Left renal pelvis (tissue), 4 donors: ENCODE measurements at places on chromosomes 1 and 21.
A peak's percentile ranks its signal among the peaks of the same experiment; 100 is the strongest.

- no peak for DNase-seq
Observed at GRCh38 chr21:40797410-40797809, 49.5 kb downstream of the DSCAM start.

- no peak for DNase-seq
Observed at GRCh38 chr21:29231756-29232529, 66.8 kb upstream of the BACH1 start.

DNA sequence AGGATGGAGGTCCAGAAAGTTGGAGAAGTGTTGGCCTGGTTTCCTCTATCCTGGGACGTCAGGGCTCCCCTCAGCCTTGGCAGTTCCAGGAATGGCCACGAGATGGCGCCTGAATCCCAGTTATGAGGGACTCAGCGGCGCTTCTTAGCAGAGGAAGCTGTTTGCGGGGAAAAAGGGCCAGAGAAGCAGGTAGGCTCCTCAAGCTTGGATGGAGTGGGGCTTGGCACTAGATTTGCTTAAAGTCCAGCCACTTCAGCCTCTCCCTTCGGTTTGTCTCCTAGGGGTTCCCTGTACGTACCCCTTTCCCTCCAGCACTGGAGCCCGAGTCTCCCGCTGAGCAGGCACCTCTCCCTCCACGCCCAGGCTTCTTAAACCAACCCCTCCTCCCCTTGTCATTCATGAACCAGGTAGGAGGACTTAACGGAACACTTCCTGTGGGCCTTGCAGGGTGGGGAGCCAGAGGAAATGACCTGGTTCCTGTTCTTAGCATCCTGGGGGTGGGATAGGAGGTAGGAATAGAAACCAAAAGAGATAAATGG lies 32.0 kb upstream of the TENT5B start:
- no peak for DNase-seq

- DNase-seq = no peak
Observed at GRCh38 chr1:230303069-230303468, 123.1 kb downstream of the PGBD5 start.

DNA sequence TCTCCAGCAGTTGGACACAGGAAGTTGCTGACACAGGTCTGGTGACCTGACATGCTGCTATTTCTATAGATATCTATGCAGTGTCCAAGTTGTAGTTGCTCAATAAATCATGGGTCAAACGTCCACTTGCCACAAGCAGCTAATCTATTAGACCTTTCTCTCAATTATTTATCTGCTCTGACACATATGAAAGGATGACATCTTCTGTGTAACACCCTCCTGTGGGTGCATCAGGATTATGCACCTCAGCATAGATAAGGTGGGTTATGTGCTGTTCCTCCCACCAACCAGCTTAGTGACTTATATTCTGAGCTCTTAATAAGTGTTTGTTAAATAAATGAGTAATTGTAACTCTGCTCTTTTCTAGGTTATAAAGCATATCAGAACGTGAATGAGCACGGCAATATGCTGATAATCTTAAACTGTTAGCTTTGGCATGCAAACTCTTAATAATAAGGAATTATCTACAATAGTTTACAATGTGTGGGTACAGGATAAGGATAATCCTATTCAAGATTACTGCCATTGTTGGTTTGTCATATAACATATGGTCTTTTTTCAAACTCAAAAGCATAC lies 90.7 kb upstream of the GCLM start:
- no peak for DNase-seq

DNA sequence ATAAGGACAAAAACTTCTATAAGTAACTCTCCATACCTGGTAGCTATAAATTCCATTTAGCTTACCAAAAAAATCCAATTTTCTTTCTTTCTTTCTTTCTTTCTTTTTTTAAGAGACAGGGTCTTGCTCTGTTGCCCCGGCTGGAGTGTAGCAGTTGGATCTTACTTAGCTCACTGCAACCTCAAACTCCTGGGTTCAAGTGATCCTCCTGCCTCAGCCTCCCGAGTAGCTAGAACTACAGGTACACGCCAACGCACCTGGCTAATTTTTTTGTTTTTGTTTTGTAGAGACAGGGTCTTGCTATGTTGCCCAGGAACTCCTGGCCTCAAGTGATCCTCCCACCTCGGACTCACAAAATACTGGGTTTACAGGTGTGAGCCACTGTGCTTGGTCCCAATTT lies 75.5 kb downstream of the EPS15 start:
- no peak for DNase-seq

DNA sequence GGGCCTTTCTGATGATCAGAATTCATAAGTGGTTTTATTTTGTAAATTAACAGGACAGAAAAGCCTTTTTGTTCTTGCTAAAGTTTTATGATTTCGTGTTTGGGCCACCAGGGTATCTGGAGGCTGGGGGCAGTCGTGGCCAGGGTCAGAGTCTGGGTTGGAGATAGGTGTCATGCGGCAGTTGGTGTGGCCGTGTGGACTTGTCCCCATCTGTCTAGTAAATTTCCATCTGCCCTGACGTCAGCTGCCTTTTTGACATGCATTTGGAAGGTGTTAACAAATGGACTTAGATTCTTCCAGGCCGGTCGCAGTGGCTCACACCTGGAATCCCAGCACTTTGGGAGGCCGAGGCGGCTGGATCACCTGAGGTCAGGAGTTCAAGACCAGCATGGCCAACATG lies 56.8 kb downstream of the SKI start:
- no peak for DNase-seq

GRCh38 chr1:236480758-236481436 lies 42.9 kb upstream of the LGALS8 start:
- DNase-seq = no peak

- DNase-seq = no peak
Observed at GRCh38 chr1:164664127-164664526, 105.1 kb downstream of the PBX1 start.

- no peak for DNase-seq
Observed at GRCh38 chr1:15833842-15834405, 13.6 kb upstream of the SPEN start.

DNA sequence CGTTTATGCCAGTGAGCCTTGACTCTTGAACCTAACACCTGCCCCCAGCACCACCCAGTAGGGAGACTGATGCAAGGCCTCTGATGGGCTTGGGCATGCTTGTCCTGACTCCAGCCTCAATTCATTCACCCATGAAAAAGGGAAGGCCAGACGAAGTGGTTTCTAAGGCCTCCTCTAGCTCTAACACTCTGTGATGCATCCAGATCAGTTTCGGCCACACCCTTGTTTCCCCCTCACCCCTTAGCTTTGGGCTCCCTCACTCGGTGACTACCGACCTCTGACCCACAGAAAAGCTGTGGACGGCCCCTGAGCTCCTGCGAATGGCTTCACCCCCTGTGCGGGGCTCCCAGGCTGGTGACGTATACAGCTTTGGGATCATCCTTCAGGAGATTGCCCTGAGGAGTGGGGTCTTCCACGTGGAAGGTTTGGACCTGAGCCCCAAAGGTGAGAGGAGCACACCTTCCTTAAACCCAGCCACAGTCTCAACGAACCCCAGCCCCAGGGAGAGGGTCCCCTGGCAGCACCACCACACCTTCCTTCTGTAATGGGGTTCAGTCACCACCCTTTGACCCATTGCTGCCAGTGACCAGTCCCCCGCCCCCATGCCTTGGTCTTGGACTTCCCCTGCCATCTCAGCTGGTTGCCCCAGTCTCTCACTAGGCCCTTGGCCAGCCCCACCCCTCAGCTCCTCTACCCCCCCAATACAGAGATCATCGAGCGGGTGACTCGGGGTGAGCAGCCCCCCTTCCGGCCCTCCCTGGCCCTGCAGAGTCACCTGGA lies 9.0 kb downstream of the NPR1 start:
- DNase-seq = no peak

DNA sequence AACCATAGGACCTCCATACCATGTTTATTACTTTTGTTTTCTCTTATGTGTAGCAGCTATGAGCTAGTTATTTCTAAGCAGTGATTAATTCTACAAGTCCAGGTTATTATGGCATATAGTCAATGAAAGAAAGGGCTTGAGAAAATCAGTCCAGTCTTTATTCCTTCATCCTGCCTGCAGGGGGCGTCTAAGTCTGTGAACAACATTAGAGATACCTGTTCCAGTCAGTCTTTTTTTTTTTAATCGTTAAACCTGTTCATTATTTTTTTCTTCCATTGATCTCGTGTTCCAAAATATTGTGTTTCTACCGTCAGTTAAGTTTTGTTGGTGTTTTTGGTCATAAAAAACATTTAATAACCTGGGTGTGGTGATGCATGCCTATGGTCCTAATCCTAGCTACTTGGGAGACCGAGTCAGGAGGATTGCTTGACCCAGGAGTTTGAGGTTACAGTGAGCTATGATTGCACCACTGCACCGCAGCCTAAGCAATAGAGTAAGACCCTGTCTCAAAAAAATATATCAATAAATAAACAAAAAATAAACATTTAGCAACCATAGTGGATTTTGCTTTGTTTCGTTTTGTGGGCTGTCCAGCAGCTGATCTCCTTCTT lies 29.4 kb upstream of the CD2 start:
- no peak for DNase-seq

- no peak for DNase-seq
Observed at GRCh38 chr1:97636941-97637340, 283.9 kb downstream of the DPYD start.

GRCh38 chr1:245220381-245220985 lies 65.7 kb downstream of the KIF26B start:
- no peak for DNase-seq

GRCh38 chr1:61776091-61776490 lies 33.8 kb downstream of the PATJ start:
- no peak for DNase-seq

- no peak for DNase-seq
Observed at GRCh38 chr1:111449703-111450017, 396 bp downstream of the ATP5PB start.

- DNase-seq = no peak
Observed at GRCh38 chr1:41455479-41456332, 28.8 kb downstream of the EDN2 start.

- no peak for DNase-seq
Observed at GRCh38 chr1:21524686-21525339, 15.6 kb downstream of the ALPL start.

- no peak for DNase-seq
Observed at GRCh38 chr1:162035241-162035640, 11.6 kb upstream of the OLFML2B start.

- DNase-seq = no peak
Observed at GRCh38 chr1:66323958-66324625, 209.9 kb upstream of the SGIP1 start.

GRCh38 chr1:61160526-61160925 lies 78.2 kb downstream of the NFIA start:
- DNase-seq = no peak

- DNase-seq = no peak
Observed at GRCh38 chr1:30780409-30780808, 22.8 kb upstream of the LAPTM5 start.

DNA sequence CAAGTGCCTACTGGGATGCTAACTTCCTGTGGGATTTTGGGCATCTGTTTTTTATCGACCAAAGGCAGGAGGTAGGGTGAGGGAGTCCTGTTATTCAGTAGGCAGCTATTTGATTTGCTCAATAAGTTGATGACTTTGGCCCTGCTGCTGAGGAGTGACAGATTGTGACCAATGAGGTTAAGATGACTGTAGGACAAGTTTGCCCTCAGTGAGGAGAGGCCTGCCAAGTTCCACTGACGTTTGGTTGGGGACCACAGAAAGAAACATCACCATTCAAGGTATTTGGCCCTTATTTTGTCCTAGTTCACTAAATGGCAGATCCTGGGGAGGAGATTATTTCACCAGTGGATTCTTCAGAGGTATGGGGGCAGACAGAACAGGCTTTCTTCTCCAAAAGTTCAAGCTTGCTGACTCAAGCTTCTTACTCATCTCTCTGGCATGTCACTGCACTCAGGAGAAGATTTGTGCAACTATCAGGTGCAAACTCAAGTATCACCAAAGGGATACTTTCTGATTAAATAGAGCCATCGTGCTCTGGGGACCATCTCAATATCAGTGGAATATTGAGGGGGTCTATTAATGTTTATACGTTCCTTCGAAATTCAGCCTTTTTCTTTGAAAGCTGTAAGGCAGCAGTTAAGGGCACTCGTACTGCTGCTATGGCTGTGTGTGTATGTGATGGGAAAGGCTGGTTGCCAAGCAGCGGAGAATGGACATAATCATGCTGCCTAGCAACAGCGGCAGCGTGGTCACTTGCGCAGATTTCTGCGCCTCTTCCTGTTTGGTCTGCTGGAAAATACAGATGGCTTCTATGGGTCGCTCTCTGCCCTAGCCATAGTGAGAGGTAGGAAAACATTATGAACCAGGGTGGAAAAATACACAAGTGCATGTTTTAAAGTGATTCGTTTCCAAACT lies 78.7 kb downstream of the PBX1 start:
- DNase-seq = no peak

GRCh38 chr1:21574466-21575151 lies 65.4 kb downstream of the ALPL start:
- no peak for DNase-seq

GRCh38 chr1:233714631-233715217 lies 100.8 kb downstream of the KCNK1 start:
- no peak for DNase-seq

- no peak for DNase-seq
Observed at GRCh38 chr1:14926818-14927575, 226.6 kb upstream of the TMEM51 start.

DNA sequence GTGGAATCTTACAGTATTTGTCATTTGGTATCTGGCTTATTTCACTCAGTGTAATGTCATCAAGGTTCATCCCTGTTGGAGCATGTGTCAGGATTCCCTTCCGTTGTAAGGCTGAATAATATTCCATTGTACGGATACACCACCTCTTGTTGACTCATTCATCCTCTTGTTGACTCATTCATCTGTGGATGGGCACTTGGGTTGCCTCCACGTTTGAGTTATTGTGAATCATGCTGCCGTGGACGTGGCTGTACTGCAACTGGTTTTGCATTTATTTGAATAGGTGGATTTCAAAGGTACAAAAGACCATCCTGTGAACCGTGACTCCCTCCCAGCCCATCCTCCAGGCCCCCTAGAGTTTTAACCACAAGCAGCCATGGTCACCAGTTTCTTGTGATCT lies 11.9 kb upstream of the TCP10L start:
- no peak for DNase-seq

GRCh38 chr1:114353262-114353661 lies 157.7 kb downstream of the TRIM33 start:
- peak; percentile 18 for DNase-seq

- no peak for DNase-seq
Observed at GRCh38 chr21:29271927-29272333, 26.8 kb upstream of the BACH1 start.

GRCh38 chr1:1761504-1762376 lies 16.5 kb downstream of the NADK start:
- DNase-seq = no peak
